ENCODE measurements at places on chromosomes 13 and 19.

- DNase-seq, result no peak
Observed at GRCh38 chr19:7980635-7981121, 24.8 kb downstream of the ELAVL1 start.

GRCh38 chr19:19076476-19076875 lies 12.7 kb downstream of the SLC25A42 start:
- no peak for DNase-seq

DNA sequence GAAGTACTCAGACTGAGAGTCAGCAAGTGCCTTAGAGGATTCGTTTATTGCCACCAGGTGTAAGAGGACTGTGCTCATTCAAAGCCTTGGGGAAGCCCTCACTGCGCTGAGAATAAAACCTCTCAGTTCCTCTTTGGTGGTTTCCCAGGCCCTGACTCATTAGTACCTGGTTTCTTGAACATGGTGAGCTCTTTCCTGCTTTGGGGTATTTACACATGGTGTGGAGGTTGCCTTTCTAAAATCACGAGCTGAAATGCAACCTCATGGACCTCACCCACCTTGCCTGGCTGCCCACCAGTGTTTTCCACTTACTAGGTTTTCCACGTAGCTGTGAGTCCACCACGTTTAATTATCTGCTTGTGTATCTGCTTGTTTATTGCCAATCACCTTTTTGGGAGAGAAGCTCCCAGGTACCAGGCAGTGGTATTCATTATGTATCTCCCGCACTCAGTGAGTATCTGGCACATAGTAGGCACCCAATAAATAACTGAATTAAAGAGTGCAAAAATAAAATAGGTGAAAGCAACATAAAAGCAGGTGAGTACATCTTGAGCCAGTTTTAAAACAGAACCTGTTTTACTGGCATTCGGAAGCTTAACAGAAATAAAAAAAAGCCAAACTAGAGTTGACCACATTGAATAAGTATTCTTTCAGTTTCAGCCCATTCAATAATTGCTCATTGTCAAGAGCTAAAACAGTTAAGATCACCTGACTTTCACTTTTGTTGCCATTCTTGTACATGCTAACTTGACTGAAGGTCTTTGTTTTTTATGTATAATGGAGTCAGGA lies 533.0 kb downstream of the MYO16 start:
- no peak for DNase-seq

DNA sequence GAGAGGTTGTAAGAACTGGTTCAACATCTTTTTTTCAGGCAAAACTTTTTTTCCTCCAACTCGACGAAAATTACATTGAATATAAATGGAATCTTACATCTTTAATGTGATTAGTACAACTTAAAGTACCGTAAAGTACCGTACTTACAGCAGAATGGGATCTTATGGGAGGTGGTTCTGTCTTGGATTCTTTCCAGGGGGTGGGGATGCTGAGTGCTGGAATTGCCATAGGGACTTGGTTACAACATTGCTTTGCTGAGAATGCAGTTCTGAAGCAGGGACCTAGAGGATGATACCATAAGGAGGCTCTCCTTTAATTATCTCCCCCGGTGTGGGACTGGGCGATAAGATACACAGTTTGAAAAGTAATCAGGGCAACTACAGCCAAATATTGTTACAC lies 186.4 kb downstream of the KLF5 start:
- DNase-seq, result no peak

- no peak for DNase-seq
Observed at GRCh38 chr13:110616103-110617101, 1.1 kb downstream of the NAXD start.

Data from esophagus squamous epithelium (tissue), 5 donors.